T follicular helper cell (primary cell): ENCODE measurements at places on chromosomes 5 and 9.

DNA sequence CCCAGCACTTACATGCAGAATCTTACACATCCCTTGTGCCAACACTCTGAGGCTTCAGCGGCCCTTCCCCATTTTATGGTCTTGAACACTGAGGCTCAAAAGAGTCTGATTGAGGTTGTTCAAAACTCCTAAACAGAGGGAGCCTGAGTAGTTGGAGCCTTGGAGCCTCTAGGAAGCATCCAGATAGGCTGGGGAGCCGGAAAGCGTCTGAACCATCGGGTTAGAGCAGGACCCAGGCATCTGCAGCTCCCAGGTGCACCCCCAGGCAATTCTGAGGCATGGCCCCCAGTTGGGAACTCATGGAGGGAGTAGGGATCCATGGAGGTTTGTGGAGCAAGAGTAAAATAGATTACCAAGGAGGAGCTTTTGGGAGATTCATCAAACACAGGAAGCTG, 3.8 kb downstream of the OLFML2A start:
- DNase-seq: no peak

DNA sequence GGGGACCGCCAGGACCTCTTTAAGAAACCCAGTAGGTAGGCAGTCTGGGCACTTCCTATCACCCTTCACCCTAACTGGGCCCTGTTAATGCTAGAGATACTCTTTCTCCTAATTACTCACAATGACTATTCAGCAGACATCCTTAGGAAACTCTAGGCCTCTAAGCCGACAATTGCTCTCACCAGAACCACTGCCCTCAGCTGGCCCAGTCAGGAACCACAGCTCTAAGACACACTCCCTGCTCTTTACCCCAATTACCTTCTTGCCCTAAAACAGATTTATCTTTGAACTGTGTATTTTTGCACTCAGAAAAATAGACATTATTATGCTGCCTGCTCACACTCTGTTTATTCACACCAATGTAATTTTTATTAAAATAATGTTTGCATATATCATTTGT, 432.6 kb upstream of the SLC30A5 start:
- no peak for DNase-seq

GRCh38 chr5:180739958-180740357, at the start of gene OR2Y1:
OR2Y1 (minus strand) TSS chr5:180740058; CDS start chr5:180740058, 0 bp downstream.
- DNase-seq: no peak

DNA sequence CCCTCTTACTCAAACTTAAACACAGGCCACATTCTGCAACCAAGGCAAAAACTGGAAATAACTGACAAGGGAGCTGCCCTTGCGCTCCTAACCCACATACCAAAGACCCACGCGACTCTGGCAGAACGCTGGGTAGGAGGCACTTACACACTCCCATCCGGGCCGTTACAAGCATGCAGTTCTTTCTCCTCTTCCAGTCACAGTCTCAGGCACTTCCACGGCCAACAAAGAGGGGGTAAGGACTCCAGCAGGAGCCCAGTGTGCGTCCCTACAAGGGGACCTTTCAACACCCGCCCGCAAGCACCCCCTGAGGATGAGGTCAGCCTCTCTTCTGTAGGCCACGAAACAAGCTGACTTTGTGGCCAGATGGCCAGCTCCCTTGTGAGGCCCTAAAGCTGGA, 57.4 kb downstream of the SERINC5 start:
- DNase-seq: no peak

DNA sequence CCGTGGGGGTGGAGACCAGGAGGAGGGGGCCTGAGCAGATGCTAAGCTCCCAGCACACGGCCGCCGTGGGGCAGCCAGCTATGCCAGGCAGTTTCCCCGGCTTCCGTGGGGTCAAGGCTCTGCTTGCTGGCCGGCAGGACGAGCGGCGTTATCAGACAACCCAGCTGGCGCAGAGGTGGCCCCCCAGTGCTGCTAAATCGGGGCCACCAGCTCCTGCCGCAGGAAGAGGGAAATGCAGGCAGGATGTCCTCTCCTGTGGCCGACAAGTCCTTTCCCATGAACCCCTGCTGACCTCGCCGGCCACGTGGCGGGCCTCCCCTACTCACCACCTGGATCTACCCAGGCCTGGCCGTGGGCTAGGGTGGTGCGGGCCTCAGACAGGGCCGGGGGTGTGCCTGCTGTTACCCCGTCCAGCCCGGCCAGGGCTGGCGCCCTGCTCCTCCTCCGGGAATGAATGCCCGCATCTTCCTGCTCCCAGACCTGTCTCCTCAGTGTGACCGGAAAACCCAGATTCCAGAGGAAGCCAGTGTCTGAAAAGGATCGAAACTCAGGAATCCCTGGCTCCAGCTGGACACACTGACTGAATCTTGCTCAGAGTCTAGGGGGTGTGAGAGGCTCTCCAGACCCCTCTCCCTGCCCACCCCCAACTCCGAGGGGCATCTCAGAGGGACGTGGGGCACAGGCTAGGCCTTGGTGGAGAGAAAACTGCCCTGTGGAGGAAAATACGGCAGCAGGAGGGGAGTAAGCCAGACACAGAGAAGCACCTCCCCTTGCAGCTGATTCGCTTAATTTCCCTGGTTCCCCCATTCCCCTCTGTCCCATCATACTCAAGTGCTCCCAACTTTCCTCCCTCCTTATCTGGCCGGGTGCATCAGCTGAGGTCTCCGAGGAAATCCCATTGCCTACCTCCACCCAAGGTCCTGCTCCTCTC, 3.9 kb downstream of the FLT4 start:
- no peak for DNase-seq

- no peak for DNase-seq
Observed at GRCh38 chr5:168978015-168978414, 322.9 kb downstream of the SLIT3 start.

DNA sequence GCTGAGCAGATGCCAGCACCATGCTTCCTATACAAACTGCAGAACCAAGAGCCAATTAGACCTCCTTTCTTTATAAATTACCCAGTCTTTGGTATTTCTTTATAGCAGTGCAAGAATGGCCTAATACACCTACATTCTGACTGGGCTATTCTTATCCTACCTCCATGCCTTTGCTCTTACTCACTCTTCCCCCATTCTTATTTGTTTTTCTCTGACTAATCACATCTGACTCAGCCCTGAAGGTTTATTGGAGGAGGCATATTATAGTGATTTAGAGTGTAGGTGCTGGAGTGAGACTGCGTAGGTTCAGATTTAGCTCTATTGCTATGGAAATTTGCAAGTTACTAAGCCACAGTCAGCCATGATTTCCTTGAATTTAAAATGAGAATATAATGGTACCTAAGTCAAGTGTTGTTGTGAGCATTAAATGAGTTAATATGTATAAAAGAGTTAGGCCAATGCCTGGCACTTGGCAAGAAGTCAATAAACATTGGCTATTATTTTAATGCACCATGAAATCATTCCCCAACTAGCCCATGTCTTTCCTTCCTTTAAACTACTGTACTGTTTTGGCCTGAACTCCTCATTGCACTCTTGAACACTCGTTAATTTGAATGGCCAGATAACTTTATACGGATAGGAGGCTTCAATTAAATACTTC, 531.2 kb upstream of the ZNF608 start:
- no peak for DNase-seq

- no peak for DNase-seq
Observed at GRCh38 chr5:33300209-33300742, 140.5 kb upstream of the TARS1 start.

DNA sequence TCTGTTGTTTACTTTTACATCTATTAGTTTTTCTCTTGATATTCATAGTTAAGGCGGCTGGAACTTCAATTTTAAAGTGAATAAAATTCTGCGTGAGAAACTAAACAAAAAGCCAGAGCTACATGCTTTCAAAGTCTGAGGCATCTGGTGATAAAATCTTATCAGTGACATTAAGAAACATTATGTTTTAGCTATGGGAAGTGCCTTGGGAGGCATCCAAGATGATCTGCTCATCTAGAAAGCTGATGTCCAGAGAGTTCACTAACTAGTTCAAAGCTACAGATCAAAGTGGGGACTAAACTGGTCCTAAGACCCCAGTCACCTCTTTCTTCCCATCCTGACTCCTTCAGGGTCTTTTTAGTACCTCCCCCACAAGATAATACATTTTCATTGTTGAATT, 37.2 kb downstream of the MRPS27 start:
- DNase-seq: no peak

- no peak for DNase-seq
Observed at GRCh38 chr5:39933061-39933460, 508.3 kb upstream of the DAB2 start.

DNA sequence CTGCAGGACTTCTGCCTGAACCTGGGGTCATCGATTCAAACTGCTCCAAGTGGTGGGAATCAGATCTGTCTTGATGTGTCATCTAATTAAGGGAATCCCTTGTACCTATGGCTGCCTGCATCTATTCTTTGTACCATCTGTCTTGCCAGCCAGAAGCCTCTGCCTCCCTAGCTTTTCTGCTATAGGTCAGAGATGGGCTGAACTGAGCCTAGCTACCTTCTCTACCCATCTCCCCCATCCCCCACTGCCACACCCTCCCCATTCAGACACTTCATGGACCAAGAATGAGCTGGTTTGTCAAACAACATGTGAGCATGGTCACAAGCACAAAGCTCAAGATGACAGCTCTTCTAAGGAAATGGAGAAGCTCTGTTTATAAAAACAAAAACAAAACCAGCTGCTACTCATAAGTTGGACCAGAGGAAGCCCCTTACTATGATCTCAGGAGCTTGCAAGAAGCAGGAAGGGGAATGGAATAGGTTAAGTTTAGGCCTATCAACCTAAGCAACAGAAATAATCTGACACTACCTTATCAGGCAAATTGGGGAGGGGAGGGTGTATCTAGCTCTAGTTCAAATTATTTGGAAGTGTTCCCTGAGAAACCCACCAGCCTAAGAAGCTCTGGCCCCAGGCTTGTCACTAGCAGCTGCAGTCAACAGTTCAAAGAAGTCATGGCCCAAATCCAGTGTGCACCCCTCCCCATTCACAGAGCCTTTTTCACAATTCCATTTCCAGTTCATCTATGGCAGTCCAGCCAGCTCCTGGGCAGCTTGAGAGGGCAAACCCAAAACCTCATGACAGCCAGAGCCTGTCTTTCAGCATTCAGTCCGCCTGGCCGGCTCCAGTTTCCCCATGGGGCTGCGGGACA, 29.9 kb downstream of the SKP1 start:
- DNase-seq: no peak

GRCh38 chr9:36748322-36748899, 175.7 kb downstream of the MELK start:
- no peak for DNase-seq

GRCh38 chr5:14339468-14339867, 196.3 kb downstream of the TRIO start:
- no peak for DNase-seq

GRCh38 chr5:141135718-141136266, 786 bp downstream of the PCDHB5 start:
- no peak for DNase-seq

DNA sequence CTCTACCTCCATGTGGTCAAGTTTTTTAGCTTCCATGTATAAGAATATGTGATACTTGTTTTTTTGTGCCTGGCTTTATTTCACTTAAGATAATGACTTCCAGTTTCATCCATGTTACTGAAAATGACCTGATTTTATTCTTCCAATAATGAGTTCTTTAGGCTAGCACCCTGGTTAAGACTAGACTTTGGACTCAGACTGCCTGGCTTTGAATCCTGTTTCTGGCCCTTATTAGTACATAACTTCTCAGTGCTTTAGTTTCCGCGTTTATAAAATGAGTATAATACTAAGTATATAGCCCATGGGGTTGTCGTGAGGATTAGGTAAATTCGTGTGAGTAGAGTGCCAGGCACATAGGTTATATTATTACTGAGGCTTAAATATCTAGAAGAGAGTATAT, 18.5 kb downstream of the KIAA1958 start:
- DNase-seq: no peak

GRCh38 chr5:149605998-149606724, 24.9 kb downstream of the ARHGEF37 start:
- no peak for DNase-seq

GRCh38 chr5:6407558-6408259, 29.4 kb upstream of the MED10 start:
- DNase-seq: no peak

- no peak for DNase-seq
Observed at GRCh38 chr5:32445831-32446614, 1.5 kb upstream of the ZFR start.

DNA sequence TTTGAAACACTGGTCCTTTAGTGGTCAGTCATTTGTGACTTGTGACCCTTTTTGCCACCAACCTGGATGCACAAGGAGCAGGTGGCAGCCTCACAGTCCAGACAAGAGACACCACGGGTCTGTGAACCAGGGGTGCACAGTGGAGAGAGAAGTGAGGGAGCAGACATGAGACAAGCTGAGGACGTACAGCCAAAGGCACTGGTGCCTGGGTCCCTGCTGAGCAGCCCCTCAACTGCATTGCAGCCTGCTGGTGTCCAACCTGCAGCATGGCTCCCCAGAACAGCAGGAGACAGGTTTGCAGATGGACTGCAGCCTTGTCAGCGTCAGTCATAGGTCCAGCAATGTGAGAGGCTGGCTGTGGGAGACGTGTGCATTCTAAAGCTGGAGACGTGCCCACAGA, 124.2 kb upstream of the FSTL4 start:
- no peak for DNase-seq

- no peak for DNase-seq
Observed at GRCh38 chr5:170277867-170278281, 19.7 kb downstream of the LCP2 start.

- DNase-seq: no peak
Observed at GRCh38 chr9:26176628-26177027, 498.4 kb upstream of the TUSC1 start.

DNA sequence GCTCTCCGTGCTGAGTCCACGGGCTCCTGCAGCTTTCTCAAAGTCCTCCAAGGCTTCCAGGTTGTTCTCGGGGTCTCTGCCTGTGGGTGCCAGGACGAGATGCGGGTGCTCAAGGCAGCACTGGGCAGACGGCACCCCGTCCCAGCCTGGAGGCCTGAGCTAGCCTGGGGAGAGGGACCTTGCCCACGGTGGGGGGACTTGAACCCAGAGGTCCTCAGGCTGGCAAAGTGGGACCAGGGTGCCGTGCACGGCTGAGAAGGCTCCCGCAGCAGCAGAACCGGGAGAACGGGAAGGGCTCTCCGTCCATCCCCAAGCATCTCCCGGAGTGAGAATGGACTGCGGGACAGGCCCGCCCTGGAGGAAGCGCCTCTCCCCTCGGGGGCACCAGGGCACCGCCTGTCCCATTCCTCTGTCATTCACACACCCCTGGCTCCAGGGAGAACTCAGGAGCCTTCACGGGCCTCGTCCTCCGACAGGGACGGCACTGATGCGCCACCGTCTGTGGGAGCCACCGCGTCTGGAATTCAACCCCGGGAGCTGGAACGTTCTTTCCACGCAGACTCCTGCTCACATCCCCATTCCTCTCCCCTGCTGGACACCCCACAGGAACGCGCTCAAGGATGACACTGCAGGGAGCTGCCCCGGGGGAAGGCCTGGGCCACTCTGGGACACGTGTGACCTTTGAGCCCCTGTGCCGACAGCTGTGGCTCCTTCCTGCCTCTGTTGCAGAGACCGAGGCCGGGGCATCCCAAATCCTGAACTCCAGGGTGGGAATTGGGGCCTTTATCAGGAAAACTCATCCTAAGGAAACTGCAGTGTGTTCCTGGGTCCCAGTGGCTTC, 16.3 kb upstream of the OBP2B start:
- DNase-seq: no peak

GRCh38 chr9:83081846-83082245, 18.9 kb upstream of the RASEF start:
- DNase-seq: no peak
